ENCODE measurements at places on chromosomes 3 and 15.

DNA sequence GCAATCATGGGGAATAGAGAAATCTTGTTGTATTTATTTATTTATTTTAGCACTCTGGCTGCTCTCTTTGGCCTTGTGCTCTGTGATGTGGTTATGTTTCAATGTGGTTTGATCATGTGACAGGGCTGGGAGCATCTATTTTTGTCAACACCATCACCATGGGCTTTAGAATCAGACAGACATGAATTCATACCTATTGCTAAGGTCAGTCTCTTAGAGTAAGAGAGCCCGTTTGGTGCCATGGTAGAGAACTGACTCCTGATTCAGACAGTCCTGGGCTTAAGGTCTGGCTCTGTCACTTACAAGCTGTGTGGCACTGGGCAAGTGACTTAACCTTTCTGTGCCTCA is 157.0 kb downstream of the RYR3 start:
- DNase-seq = no peak

DNA sequence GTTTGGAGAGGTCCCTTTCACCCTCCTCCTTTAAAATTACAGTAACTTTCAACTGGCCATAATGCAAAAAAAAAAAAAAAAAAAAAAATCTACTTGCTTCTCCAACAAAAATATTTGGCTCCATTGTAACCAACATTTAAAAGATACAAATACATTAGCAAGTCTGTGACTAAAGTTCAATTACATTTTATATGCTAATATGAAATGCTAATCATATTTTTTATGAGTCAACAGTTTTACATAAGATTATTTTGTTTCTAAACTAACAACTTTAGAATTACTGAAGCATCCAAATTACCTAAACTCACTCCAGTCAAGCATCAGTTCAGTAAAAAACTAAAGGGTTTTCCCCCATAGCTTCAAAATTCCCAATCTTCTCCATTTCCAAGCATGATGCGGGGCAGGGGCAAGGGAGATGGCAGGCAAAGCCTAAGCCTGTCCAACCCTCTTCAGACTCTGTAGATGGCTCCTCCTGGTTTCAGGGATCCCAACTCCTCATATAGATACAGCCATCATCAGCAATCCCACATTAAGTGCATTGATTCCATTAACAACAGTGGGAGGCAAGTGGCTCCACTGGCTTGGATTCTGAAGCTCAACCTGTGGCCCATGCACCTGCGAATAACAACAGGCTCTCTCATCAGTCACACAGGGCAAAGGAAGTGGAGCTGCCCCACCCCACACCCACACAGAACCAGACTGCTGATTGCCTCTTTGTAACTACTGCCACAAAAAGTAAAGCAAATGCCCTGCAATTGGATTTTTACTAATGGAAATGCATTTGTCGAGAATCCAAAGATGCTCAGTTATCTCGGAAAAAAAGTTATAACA is 15.0 kb downstream of the SFMBT1 start:
- no peak for DNase-seq

- DNase-seq = no peak
These were observed 119.6 kb downstream of the ETFA start for GRCh38 chr15:76191539-76192244.

GRCh38 chr15:38602910-38603670 is 38.5 kb upstream of the RASGRP1 start:
- no peak for DNase-seq

DNA sequence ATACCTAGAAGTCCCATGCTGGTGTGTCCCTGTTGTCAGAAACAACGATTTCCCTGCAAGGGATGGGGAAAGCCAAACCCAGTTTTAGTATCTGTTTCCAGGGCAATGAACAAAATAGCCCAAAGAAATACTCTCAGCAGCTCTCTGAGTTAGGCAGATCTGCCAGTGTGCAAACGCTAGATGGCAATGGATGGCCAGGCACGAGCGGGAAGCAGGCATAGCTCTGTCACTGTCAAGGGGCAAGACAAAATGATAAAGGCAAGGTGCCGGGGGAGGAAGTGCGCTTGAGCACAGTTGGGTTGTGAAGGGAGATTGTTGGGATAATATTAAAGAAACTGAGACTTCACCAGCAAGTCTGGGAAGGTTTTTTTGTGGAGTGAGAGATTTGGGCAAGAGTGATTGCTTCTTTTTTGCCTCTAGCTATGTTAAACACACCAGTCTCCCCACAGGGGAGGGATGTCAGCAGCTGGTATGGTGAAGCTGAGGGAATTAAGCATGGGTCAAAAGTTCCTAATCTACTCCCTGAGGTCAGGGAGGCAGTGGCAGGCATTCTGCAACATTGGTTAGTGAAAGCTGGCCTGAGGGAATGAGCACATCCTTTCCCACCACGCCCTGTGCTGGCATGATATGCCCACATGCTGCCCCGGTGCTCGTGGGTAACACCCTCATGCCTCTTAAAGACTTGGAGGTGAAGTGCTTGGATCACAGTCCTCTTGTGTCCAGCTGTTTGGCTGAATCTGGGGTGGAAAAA is 117.5 kb downstream of the PDCD6IP start:
- no peak for DNase-seq

- no peak for DNase-seq
These were observed 88.5 kb upstream of the ABHD17C start for GRCh38 chr15:80606511-80607071.

DNA sequence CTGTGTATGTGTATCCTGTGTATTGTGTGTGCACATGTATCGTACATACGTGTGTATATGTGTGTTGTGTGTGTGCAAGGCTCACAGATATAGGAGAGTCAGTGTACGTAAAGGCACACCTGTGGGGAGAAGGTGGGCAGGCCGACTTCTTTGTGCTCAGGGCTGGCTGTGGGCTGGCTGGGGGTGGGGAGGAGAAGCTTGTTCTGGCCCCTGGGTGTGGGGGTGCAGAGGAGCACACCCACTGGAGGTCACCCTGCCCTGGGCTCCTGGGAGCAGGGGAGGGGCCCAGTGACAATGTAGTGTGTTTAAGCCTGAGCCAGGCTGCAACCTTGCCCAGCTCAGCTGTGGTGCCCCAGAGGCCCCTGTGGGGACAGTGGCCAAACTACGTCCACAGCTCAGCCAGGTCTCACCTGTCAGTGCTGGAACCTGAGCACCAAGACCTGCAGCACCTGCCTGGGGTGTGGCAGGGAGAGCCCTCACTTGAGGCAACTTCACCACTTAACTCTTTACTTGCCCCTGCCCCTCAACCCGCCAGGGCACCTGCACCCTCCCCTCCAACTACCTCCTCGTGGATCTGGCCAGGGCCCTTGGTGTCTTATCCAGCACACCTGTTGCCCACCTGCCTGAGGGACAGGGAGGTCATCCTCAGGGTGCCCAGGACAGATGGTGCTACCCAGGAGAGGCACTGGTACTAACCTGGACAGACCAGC is 2.6 kb upstream of the HHATL start:
- DNase-seq = no peak

DNA sequence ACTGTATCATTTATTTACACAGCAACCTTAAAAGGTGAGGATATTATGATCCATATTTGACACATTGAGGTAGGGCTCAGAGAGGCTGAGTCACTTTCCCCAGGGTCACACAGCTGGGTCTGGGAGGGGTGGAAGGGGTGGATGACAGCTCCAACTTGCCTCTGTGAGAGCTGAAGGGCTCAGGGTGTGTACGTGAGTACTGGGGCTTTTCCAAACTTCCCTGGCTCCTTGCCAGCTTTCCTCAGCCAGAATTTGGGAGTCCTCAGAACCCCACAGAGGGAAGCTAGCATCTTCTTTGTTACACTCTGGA is 58.3 kb upstream of the SLC6A11 start:
- DNase-seq = no peak

DNA sequence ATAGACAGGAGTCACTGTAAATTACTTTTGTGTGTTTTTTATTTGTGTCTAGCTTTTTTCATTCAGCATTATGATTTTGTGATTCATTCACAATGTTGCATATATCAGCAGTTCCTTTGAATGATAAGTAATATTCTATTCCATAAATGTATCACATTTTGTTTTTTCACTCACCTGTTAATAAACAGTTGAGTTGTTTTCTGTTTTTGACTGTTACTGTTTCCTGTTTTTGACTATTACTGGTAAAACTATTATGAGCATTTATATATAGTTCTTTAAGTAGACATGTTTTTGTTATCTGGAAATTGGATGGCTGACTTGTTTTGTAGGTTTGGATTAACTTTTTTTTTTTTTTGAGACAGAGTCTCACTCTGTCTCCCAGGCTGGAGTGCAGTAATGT is 138.4 kb downstream of the RSRC1 start:
- DNase-seq = no peak

- no peak for DNase-seq
These were observed 370.1 kb downstream of the CNTN4 start for GRCh38 chr3:2468816-2469215.

DNA sequence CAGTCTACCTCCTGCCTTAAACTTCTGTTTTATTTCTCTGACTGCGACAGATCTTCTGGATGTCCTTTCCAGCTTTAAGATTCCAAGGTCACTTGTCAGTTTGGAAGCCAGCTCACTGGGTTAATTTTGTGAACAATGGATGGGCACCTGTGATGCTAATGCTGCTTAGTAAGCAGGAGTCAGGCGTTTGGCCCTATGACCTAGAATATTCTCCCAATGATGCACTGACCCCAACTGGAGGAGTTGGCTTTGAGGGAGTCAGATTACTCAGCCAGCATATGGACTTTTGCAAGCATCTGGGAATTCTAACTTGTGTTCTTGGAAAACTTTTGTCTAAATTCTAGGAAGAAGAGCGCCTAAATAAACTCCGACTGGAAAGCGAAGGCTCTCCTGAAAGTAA is 28.1 kb downstream of the HACD3 start:
- no peak for DNase-seq

DNA sequence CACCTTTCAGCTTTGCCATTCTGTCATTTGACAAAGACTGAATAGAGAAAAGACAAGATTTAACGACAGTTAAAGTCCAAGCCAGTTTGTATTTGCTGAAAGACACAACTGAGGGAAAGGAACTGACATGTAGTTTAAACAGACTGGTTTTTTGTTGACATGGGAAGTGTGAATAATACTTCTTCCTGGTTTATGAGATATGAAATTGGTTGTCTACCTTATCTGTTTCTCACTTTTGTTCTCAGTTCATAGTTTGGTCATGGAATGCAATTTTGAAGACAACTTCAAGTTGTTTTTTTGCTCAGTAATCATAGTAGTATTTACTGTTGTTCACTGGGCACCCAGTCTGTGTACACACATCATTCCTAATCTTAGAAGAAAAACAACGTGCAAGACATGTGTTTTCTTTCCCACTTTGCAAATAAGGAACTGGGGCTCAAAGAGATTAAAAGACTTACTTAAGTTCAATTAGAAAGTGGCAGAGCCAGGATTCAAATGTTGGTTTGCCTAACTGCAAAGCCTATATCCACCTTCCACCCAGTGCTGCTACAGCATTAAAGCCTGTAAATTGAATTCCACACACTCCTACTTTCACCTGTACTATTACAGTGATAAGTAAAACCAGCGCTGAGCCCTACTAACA is 103.5 kb downstream of the LPP start:
- no peak for DNase-seq

DNA sequence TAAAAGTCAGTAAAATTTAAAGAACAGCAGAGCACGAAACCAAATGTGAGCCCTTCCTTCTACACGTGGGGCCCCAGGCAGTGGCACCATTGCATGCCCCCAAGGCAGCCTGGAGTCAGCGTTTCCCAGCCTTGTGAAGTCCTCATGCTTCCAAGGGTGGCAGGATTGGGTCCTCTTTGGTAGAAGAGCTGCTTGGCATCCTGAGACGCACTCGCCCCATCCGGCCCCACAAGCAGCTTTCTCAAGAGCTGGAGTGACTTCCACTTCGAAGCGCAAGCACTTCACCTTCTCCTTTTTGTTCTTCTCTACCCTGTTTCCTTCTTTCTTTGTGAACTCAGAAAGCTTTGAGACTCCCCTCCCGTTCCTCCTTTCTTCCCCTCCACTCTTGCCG is 34.7 kb downstream of the ZNF710 start:
- DNase-seq = peak; percentile 75

GRCh38 chr3:12591997-12592715 is 35.3 kb downstream of the MKRN2 start:
- DNase-seq = no peak

DNA sequence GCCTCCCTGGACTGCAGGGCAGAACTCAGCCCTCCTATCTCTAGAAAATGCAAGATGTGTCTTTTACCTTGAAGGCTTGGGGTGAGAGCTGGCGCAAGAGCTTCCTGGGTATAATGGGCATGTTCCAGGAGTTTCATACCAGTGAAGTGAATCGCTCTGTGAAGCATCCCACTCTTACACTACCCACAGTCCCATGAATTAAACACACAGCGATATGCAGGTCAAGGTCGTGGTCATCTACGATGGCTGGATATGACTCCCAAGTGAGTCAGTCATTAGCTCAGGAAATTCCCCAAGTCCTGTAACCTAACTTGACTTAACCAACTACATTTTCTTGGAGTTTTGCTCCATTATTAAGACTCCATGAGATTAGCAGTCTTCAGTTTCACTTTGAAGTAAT is 439.7 kb downstream of the NTRK3 start:
- DNase-seq = no peak

DNA sequence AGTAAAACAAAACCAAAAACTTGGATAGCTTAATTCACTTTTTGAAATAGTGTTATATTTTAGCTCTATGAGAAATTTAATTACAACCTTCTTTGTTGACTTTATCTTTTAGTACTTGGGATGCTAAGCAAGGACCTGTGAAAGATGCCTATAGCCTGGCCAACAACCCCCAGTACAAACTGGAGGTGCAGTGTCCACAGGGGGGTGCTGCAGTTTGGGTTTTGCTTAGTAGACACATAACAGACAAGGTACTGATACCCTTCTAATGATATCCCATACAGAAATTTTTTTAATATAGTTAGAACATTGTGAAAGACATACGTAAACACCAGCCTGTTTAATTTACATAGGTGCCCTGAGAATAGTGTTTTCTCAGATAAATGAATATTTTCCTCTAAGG is 35.3 kb downstream of the CAPN7 start:
- DNase-seq = peak; percentile 44

DNA sequence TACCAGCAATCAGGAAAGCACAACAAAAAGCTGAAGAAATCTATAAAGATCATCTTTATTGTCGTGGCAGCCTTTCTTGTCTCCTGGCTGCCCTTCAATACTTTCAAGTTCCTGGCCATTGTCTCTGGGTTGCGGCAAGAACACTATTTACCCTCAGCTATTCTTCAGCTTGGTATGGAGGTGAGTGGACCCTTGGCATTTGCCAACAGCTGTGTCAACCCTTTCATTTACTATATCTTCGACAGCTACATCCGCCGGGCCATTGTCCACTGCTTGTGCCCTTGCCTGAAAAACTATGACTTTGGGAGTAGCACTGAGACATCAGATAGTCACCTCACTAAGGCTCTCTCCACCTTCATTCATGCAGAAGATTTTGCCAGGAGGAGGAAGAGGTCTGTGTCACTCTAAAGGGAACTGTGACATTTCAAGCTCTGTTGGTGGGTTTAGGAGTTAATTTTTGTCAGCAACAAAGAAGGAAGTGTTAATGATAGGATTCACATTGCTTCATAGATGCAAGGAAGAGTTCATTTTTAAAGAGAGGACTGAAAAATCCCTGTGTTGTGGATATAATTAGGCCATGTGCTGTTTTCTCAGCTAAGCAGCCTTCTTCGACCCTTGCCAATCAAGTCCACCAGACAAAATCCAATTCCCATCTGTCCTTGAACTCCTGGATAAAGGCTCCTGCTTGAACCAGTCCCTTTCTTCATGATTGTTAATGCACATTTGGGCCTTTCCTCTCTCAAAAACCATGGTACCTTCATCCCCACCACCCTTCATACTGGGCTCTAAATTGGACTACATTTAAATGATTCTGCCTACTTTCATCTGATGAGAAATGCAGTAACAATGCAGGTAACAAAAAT is 1.2 kb downstream of the GPR15 start:
- DNase-seq = no peak

All from Right ventricle myocardium superior (tissue), 1 donor.